ENCODE measurements at places on chromosomes 1 and 21.

DNA sequence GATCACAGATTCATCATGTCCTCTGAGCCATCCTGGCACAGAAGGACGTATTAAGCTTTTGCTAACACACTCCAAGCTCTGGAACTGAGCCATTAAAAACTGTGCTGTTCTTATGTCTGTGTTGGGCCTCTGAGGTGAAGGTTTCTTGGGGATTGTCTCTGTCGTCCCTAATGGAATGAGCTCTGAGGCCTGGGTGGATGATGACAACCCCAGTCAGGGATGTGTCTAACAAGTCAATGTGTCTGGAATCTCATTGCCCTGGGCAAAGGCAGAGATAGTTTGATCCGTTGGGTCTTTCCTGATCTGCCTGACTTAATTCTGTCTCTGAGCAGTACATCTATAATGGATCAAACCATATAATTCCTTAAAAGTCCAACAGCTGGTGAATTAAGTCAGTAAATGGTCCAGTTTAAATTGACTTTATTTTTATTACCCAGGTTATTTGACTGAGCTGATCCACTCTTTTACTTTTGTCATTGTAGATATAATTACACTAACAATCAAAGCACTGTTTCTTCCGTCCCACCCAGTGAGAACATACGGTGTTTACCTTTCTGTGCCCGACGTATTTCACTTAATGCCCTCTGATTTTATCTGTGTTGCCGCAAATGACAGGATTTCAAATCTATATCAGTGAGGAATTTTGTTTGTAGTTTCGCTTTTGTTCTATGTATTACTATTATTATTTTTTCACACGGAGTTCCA, 38.8 kb upstream of the OR2B11 start:
- no peak for DNase-seq

GRCh38 chr1:205441318-205441633, 14.6 kb downstream of the BLACAT1 start:
- no peak for DNase-seq

GRCh38 chr1:24190983-24191461, 3.9 kb upstream of the IFNLR1 start:
- DNase-seq = no peak

DNA sequence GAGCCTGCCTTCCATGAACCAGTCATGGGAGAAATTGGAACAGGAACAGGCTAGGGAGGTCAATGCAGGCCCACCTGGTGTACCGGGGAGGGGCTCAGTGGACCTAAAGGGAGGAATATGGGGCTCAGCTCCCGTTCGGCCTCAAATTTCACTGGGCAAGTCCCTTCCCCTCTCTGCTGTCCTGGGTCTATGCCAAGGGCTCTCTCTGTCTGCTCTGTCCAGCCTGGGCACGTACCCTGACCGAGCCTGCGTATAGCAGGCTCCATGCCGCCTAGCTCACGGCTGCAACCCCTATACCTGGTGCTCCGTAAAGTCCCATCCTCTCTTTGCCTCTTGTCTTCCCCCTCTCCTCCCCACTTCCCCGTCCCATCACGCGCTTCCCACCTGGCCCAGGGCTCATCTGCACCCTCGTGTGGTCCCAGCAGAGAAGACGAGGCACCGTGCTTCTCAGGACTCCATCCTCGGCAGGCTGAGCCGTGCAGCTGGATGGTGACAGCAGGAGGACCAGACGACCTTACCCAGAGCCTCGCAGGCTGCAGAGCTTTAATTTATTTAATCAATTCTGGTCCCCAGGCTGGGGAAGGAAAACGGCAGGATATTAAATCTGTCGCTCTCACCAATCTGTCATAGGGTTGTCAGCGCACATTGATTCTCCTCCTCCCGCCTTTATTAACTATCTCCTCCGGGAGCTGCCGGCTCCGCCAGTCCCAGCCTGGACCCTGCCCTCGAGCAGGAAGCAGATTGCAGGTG, 25.0 kb upstream of the DISP3 start:
- peak; percentile 77 for DNase-seq

DNA sequence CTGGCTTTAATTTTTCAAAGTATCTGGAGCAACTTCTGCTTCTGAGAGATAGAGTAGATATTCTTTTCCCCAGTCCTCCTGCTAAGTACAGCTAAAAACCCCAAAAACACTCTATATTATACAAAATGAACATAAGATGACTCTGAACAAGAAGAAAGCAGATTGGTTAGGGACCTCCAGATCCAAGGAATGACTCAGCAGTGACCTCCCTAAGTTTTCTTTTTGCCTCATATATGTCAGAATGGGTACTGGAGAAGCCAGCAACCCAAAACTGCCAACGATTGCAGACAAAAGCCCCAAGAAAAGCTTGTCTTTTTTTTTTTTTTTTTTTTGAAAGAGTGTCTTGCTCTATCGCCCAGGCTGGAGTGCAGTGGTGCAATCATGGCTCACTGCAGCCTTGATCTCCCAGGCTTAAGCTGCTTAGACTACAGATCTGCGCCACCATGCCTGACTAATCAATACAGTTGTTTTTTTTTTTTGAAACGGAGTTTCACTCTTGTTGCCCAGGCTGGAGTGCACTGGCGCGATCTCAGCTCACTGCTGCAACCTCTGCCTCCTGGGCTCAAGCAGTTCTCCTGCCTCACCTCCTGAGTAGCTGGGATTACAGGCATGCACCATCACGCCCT, 22.7 kb downstream of the NDUFS5 start:
- no peak for DNase-seq

DNA sequence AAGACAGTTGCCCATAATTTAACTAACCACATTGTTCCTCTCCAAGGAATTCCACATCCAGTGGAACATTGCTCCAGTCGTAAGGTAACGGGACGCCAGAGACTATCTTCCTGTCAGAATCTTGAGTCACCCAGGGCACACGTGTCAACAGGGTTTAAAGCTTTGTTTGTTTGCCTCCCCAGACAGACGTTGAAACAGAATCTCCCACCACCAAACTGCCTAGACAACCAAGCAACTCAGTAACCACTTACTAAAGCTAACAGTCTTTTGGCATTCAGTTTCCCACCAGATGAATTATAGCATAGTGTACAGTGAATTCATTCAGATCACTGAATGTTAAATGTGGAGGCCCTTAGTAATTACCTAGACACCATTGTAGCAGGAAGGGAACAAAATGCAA, 439.5 kb downstream of the PLPP3 start:
- no peak for DNase-seq

- DNase-seq = peak; percentile 88
These were observed 4.9 kb upstream of the MIIP start for GRCh38 chr1:12014141-12014991.

DNA sequence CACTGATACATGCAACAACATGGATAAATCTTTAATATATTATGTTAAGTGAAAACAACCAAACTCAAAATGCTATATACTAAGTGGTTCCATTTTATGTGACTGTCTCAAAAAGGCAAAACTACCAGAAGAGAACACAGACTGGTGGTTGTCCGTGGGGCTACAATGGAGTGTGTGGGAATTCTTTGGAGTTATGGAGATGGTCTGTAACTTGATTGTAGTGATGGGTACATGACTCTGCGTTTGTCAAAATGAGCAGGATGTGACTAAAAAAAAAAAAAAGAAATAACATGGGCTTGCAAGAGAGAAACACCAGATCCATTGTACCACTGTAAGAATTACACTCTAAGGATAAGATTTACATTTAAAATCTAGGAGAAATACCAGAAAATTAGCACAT, 52.2 kb upstream of the KIAA1614 start:
- no peak for DNase-seq

GRCh38 chr1:59143811-59144210, 153.1 kb upstream of the FGGY start:
- DNase-seq = peak; percentile 50

DNA sequence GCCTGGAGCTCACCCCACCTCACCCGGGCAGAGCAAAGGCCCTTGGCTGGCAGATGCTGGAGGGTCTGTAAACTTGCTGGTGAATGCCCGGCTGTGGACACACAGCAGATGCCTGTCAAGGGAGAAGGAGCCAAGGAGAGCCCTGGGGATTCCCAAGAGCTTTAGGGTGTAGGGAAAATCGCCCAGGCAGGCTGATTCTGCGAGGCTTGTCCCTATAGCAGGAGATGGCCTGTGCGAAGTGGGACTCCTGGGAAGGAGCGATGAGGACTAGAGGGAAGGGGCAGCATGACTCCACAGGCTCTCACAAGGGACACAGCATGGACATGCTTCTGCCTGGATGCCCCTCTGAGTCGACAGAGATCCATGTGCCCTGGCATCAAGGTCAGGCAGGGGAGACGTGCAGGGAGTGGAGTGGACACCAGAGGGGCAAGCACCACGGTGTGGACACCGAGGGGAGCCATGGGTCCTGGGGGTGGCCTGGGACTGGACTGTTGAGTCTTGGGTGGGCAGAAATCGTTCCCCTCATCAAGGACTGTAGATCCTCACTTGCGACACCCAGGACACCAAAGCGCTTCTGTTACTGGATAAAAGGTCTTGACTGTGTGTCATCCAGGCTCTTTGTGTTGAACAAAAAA, 71.4 kb upstream of the ABCG1 start:
- no peak for DNase-seq

All from osteoblast (primary cell).